ENCODE measurements at places on chromosomes 2 and 18.

DNA sequence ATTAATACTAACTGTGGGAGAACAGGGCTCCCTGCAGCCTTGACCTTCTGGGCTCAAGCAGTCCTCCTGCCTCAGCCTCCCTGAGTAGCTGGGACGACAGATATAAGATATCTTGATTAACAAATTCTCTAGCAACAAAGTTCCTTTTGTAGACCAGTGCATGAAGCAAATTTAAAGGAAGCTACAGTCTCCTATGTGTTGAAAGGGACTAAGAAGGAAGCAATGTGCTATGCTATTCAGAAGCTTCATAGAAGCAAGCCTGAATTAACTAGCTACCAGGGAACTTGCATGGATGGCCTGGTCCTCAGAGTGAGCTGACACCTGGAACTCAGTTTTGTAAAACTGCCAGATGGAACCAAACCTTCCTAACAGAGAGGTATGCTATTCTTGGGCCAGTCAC is 33.2 kb downstream of the RAPH1 start:
- DNase-seq = no peak

GRCh38 chr2:3107567-3107966 is 270.1 kb downstream of the EIPR1 start:
- peak; percentile 64 for DNase-seq

DNA sequence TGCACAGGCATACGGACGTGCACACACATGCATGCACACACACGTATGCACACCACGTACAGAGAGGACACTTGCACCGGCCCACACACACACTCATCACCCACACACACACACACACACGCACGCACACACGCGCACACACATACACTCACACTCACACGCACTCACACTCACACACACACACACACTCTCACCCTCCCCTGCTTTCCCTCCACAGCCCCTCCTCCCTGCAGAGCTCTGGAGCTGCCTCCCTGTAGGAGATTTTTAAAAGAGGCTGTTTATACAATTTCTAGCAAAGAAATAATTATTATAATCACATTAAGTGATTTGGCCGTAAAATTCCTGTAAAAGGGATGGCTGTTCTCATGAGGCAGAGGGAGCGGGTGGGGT is 36.5 kb upstream of the SNED1 start:
- peak; percentile 20 for DNase-seq

DNA sequence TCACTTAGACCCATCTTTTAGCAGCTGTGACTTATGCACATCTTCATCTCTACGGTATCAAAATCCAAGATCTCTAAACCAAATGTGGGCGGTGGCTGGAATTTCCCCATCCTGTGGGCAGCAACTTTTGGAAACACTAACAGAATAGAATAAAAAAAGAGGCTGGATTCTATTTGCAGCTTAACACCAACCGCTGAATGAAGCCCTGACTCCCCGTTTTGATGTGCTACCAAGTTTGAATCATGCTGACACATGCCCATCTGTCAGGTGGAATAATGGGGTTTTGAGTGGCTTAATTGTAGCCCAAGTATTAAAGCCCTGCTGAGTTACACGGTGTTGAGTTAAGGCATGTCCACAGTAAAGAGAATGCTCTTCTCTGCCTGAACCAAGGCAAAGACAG is 165.2 kb downstream of the MTCL1 start:
- DNase-seq = no peak

DNA sequence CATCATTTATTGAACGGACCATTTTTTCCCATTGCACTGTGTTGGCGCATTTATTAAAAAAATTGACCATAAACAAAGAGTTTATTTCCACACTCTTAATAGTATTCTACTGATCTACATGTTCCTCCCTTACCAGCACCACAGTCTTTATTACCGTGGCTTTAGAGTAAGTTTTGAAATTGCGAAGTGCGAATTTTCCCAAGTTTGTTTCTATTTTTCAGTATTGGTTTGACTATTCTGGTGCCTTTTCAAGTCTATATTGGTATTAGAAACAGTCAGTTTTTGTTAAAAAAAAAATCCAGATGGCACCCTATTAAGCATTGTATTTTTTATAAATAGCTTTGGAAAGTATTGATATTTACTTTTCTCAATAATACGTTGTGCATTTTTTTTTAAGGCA is 795.1 kb upstream of the HS6ST1 start:
- no peak for DNase-seq

- no peak for DNase-seq
Measured at GRCh38 chr2:55968941-55969340, 45.4 kb upstream of the EFEMP1 start.

DNA sequence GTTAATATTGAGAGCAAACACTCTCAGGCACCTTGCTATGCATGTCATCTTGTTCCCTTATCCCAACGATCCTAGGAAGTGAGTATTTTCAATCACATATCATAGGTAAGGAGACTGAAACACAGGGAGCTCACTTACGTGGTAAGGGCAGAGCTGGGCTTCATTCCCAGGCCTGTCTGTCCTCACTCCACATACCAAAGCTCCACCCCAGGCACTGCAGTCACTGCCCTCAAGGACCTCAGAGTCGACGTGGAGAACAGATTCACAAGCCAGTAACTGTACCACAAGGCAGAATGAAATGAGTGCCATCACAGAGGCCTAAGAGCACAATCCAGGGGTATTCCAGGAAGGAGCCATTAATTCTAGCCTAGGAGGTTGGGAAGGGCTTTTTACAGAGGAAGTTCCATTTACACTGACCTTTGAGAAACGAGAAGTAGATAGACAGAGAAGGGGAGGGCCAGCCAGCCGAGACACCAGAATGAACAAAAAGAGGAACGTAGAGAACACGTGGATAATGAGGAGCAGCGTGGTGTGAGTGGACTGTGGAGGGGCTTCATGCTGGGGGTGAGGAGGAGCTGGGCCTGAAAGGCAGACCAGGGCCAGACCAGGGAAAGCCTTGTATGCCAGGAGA is 48.6 kb downstream of the KIAA2012 start:
- DNase-seq = no peak

DNA sequence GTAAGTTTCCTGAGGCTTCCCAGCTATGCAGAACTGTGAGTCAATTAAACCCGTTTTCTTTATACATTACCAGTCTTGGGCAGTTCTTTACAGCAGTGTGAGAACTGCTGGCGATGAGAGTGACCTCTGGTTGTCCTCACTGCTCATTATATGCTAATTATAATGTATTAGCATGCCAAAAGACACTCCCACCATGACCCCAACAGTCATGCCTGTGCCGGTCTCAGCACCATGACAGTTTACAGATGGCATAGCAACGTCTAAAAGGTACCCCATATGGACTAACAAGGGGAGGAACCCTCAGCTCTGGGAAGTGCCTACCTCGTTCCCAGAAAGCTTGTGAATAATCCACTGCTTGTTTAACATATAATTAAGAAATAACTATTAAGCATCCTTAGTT is 8.1 kb upstream of the IL1A start:
- DNase-seq = no peak

- no peak for DNase-seq
Measured at GRCh38 chr2:12918835-12919445, 202.2 kb downstream of the TRIB2 start.

DNA sequence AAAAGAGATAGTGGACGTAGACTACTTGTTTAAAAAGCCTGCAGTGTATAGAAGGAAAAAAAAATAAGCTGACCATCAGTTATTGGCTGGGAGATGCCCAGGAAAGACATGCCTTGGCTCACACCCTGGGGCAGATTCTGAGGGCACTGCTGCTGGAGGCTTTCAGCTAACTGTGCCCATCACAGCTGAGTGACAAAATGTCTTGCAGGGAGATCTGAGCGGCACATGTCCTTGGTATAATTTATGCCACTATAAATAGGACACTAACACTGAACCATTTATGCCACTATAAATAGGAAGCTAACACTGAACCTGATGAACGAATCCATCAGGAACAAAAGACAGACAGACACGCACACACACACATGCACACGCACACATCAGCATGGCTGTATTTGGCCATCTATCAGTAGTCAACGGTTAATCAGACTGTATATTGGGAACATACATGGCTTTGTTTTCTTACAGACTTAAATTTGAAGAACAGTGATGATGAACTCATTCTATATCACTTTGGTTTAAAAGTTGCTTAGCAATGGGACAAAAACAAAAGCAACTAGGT is 68.2 kb upstream of the NOSTRIN start:
- no peak for DNase-seq

GRCh38 chr2:102331311-102331980 is 20.1 kb downstream of the IL1RL1 start:
- DNase-seq = no peak

- DNase-seq = no peak
Measured at GRCh38 chr18:50694147-50694546, 125.7 kb downstream of the MRO start.

DNA sequence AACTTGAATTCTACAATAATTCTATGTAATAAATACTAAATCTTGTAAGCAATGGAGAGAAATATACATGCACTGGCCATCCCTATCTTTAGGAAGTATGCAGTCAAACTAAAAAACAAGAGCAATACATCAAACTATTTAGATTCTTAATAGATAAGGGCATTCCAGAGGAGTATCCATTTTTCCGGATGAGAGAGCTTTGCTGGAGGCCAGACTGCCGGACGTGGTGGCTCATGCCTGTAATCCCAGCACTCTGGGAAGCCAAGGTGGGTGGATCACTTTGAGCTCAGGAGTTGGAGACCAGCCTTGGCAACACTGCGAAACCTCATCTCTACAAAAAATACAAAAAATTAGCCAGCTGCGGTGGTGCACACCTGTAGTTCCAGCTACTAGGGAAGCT is 60.8 kb downstream of the KIF5C start:
- DNase-seq = no peak

DNA sequence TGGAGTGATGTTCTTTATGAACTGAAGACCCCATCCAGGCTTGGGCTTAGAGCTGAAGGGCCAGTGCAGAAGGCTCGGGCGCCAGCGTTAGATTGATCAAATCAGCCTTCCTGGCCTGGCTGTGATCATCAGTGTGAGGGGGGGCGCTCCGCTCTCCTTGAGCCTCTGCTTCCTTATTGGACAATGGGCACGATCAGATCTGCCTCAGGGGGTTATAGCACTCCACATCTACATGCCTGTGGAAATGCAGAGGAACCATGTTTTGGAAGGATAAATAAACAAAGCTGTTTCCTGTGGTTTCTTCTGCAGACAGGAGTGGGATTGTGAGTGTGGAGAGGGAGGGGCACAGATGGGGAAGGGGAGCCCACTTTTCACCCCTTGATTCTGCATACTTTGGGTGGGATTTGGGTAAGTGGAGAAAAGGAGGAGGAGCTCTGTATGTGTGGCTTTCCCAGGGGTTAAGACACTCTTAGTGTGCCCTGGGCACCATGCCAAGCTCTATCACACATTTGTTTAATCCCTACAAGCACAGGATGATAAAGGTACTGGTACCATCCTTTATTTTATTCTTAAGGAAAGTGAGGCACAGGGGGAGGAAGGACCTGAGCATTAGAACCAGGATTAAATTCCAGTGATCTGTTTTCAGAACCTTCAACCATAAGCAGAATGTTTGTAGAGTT is 150.5 kb downstream of the EN1 start:
- DNase-seq = peak; percentile 38

GRCh38 chr18:33745151-33745795 is 167.3 kb downstream of the ASXL3 start:
- no peak for DNase-seq

DNA sequence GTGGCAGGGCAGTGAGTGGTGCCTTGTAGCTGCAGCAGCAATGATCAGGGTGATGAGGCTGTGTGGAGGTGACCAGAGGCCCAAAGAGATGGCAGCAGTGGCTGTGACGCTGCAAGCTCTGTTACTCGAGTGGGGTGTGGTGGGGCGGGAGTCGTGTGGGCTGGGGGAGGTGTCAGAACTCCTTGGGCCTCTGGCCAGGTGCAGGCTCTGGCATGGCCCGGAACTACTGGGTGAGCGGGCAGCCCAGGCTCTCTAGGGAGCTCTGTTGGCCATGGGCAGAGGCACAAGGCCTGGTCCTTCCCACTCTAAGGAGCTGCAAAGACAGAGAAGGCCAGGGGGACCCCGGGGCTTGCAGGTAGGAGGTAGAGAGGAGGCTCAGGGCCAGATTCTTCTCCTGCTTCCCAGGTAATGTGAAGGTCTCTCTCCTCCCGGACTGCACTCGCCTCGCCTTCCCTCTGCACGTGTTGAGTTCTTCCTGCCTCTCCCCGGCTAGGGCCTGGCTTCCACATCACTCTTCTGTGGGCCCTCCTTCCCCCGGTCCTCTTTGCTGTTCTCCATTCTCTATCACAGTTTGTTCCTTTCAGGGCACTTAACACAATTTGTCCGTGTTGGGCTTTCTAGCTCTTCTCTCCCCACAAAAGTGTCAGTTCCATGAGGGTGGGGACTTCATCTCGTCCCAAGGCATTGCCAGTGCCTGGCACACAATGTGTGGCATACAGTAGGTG is 114.8 kb downstream of the MCFD2 start:
- DNase-seq = peak; percentile 29

GRCh38 chr2:112480530-112481049 is 1.4 kb upstream of the TTL start:
- DNase-seq = no peak

- no peak for DNase-seq
Measured at GRCh38 chr2:79369127-79369526, 143.7 kb upstream of the CTNNA2 start.

DNA sequence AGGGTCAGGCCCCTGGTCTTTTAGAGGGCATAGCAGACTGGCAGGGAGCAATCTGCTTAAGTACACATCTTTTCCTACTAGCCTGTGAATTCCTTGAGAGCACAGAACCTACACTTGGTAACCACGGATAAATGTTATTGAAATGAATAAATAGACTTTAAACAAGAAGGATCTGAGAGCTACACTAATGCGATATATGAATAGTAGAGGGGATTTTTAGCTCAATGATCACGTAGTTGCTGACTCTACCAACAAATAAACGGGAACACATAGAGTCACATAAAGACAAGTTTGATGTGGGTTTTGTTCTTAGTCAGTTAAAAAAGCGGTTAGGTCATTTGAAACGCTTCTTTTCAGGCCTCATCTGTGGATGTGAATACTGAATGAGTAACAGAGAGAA is 290.3 kb upstream of the CCDC68 start:
- no peak for DNase-seq

DNA sequence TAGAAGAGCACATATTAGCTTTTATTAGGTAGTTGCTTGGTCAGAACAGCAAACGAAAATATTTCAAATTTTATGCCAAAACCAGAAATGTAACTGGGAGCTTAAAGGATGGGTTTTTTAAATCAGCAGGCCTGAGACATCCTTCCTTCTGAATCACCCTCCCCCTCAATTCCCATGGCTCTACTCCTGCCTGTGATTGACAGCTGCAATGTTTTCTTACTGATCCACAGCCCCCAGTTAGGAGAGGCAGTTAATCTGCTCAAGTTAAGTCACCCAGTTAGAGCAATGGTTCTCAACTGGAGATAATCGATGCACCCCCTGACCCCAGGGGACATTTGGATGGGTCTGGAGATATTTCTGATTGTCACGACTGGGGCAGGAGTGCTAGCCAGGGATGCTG is 24.9 kb downstream of the KCTD18 start:
- no peak for DNase-seq

DNA sequence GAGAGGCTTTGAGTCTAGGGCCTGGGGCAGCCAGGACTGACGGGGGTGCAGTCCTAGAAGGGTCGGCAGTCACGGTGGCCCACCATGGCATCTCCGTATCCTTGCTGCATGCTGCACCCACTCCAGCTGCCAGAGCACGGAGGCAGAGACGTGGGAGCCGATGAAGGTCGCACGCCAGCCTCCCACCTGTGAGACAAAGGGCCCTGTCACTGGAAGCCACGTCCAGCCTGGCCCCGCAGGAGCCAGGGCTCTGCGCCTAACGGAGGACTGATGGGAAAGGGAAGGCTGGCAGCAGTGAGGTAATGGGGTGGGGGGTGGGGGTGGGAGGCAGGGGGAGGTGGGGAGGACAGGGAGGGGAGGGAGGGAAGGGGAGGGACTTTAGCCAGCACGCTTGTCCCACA is 21.9 kb downstream of the ITM2C start:
- DNase-seq = no peak

- DNase-seq = no peak
Measured at GRCh38 chr2:68995916-68996315, 17.1 kb upstream of the ANTXR1 start.

Measured in endodermal cell (in vitro differentiated cells).